ENCODE measurements at places on chromosomes 16 and 17. TPM values are rescaled to one million over a fixed set of nuclear protein-coding genes. Genes with fewer than 3 reads are reported as not detected.
A peak's percentile ranks its signal among the peaks of the same experiment; 100 is the strongest.

The ASPA gene
- total RNA-seq, result not detected

The UTS2R gene
- 7.2 TPM for total RNA-seq

DNA sequence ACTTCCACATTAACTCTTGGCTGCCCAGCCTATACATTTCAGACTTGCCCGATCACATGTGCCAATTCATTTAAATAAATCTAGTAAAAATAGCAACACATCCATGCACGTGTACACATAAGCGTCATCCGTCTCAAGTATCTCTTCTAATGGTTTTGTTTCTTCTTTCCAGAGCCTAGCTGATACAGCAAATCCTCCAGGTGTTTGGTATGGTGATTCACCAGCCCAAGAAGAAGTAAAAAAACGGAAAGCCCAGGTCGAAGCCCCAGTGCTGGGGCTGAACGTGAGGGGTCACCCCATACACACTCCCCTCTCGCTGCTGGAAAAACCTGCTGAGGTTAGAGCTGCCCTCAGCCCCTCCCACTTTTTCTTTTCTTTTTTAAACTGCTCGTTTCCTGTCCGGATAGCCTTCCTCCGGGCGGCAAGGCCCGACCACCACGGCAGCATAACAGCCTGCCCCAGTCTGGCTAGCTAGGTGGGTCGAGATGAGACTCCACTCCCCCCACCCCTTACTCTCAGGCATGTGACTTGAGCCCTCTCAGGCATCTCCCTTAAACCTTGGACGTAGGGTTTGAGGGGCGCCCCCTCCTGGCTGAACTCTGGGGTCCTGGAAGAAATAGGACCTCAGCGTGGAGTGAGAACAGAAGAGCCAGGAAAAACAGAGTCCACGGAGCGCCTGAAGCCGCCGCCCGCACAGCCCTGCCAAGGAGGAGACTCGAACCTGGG, 13.9 kb upstream of the OR1F1 start:
- DNase-seq, result peak; percentile 76
- H3K4me3 ChIP-seq, result peak overlapping the region; percentile 18
- H3K36me3 ChIP-seq, result peaks cover 3% of the 10 kb centered on the region
- peaks cover 26% of the 10 kb centered on the region for H3K27me3 ChIP-seq

- peaks cover 8% of the 10 kb centered on the region for H3K36me3 ChIP-seq
- H3K27me3 ChIP-seq, result peaks cover 19% of the 10 kb centered on the region
- peaks cover under 1% of the 10 kb centered on the region for H3K4me1 ChIP-seq
- DNase-seq, result no peak
- no peak within 1 kb of the TSS for H3K27ac ChIP-seq
- H3K4me3 ChIP-seq, result no peak within 1 kb of the TSS
Observed at GRCh38 chr17:81803728-81804558, at the start of gene GCGR. Gene GCGR (plus strand): TSS chr17:81804150. CDS start chr17:81809019, 4,869 bp downstream.

Data from glutamatergic neuron (in vitro differentiated cells).